Stimulated activated CD4-positive, alpha-beta T cell treated with anti-CD3 and anti-CD28 coated beads, Interleukin-4, amount 100 ng/mL, for 24 hours (primary cell): ENCODE measurements at places on chromosomes 4 and X.

DNA sequence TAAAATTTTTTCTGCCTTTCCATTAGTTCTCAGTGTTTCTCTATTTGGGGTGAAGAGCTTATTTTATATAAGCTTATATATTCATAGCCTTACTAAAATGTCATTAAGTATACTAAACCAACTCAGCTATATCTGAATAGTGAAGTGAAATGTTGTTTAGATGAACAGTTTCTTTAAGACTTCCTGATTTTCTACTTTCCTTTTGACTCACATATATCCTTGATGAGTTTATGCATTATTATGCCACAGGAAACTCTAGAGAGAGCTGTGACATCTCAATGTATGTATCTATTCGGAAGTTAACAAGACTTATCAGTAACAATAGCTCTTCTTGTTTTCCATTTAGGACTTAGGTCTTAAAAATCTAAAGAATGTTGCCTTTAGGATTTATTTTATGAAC, 1491.8 kb upstream of the IGFBP7 start:
- DNase-seq, result no peak

- no peak for DNase-seq
Observed at GRCh38 chr4:10183462-10183861, 66.9 kb upstream of the WDR1 start.

DNA sequence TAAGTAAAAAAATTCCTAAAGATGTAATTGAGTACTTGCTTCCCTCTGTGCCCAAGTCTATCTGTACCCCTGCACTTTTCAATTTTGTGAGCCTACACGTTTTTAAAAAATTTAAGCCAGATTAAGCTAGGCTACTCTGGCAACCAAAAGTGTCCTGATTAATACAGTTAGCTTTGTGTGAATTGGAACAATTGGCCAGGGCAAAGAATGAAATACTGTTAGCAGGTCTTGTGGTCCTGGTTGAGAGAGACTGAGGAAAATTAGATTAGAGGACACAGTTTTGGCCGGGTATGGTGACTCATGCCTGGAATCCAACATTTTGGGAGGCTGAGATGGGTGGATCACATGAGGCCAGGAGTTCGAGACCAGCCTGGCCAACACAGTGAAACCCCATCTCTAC, 293.3 kb downstream of the RAPGEF2 start:
- no peak for DNase-seq

- DNase-seq, result no peak
Observed at GRCh38 chr4:15131551-15131950, 129.3 kb downstream of the CPEB2 start.

DNA sequence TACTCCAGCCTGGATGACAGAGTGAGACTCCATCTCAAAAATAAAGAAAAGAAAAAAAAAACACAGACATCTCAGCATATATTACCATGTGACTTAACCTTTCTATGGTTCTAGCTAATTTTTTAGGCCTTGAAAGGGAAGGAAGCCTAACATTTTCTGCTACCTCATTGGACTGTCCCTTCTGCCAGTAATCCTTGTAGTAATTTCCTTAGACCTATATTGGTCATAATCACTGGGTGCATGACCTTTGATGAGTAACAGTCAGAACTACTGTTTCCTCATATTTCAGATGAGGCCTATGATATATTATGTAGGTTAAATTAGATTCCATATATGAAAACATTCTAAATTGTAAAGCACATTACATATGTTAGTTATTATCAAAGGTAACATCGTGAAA, 9.6 kb downstream of the XIAP start:
- no peak for DNase-seq

GRCh38 chr4:129545599-129546278, 449.8 kb downstream of the C4orf33 start:
- no peak for DNase-seq

- no peak for DNase-seq
Observed at GRCh38 chr4:42487230-42487629, 89.9 kb downstream of the SHISA3 start.
